ENCODE measurements at places on chromosomes 3 and 15. TPM values are rescaled to one million over a fixed set of nuclear protein-coding genes. Genes with fewer than 3 reads are reported as not detected.

Gene TOPBP1
- 2.6 TPM for polyA plus RNA-seq

- H3K36me3 ChIP-seq, result no peaks in the 10 kb centered on the region
- H3K4me3 ChIP-seq, result no peak overlapping the region
- DNase-seq, result no peak
- H3K27me3 ChIP-seq, result no peaks in the 10 kb centered on the region
- H3K4me1 ChIP-seq, result no peaks in the 10 kb centered on the region
Observed at GRCh38 chr3:25277503-25277902, 150.6 kb upstream of the RARB start.

DNA sequence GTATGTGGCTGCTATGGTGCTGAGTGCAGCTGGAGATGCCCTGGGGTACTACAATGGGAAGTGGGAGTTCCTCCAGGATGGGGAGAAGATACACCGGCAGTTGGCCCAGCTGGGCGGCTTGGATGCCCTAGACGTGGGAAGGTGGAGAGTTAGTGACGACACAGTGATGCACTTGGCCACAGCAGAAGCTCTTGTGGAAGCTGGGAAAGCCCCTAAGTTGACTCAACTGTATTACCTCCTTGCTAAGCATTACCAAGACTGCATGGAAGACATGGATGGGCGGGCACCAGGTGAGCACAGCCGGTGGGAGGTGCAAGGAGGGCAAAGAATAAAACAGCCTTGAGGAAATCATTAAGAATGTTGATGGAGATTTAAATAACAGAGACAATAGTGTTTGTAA lies 2.9 kb downstream of the ADPRH start:
- H3K36me3 ChIP-seq, result peaks cover 8% of the 10 kb centered on the region
- no peak overlapping the region for H3K4me3 ChIP-seq
- H3K4me1 ChIP-seq, result peaks cover 51% of the 10 kb centered on the region

Gene BOC
- polyA plus RNA-seq, result 2.0 TPM

Gene PARP15
- polyA plus RNA-seq, result 0.21 TPM

DNA sequence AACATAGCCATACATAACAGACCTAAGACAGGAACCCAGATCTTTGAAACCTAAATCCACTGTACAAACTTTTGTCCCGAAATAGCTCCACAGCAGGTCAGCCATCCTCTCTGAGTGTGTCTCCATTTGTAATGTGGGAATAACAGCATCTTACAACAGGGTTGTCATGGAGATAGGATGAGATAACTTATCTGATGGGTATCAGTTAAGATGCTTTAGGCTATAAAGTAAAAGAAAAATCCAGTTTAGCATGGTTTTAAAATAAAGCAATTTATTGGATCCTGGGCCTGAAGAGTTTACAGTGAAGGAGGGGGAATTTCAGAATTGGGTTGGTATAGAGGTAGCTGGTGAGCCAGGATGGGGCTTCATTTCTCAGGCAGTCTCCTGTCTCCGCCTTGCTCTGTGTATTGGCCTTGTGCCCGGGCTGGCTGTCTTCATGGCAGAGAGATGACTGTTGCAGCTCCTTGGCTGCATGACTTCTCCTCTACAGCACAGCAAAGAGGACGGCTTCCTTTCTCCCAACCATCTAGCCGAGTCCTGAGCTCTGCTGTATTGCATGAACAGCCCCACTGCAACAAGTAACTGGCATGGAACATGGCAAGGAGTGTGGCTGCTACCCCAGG lies 131.9 kb upstream of the PROK2 start:
- no peaks in the 10 kb centered on the region for H3K36me3 ChIP-seq
- no peaks in the 10 kb centered on the region for H3K4me1 ChIP-seq
- DNase-seq, result no peak
- no peak overlapping the region for H3K27ac ChIP-seq

DNA sequence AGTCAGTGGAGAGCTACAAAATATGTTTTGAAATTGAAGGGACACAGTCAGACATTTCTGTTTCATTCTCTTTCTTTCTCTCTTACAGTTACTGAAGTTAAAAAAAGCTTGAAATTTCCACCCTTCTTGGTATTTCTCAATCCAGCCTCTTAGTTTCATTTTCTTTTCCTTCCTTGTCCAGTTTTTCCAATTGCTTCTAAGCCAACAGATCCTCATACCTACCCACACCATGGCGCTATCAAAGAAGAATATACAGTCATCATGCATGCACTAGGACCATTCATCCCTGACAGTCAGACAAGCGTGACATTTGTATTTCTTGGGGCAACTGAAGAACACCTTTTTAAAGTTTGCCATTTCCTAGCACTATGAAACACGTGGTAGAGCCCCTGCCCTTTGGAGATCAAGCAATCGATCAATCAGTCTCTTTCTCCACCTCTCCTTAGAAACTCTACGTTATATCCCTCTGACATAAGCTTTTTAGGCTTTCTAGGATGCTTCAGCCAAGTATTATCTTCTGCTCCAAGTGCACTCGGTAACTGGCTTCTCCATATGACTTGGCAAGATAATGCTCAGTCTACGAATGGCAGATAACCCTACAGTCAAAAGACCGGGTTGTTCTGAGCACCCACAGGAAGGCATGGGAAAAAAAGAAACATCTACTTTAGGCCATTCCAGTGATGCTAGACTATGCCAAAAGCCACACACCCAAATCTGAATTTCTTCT lies 65.4 kb downstream of the FBN1 start:
- H3K36me3 ChIP-seq, result no peaks in the 10 kb centered on the region
- no peaks in the 10 kb centered on the region for H3K27me3 ChIP-seq
- H3K4me3 ChIP-seq, result no peak overlapping the region
- peak overlapping the region; percentile 5 for H3K27ac ChIP-seq
- DNase-seq, result no peak
- H3K4me1 ChIP-seq, result peaks cover 16% of the 10 kb centered on the region

Data from heart left ventricle (tissue), 16 donors.